ENCODE measurements at places on chromosomes 12 and 14.

- no peak for DNase-seq
Observed at GRCh38 chr12:26971963-26972362, 33.7 kb downstream of the FGFR1OP2 start.

DNA sequence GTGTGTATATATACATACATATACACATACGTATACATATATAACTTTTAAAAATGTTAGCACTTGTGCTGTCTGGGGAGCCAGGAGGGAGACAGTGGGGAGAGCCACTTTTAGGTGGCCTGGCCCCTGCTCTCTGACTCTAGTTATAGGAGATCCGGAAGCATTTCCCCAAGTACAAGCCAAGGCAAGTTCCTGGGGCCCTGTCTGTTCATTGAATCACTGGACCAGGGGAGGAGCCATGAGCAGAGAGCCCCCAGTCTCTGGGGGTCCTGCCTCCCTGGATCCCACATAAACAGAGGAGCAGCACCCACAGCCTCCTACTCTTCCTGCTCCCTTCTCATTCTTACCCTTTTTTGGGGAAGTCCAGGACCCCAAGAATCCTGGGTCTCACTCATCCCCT, 45.4 kb upstream of the TMED10 start:
- no peak for DNase-seq

GRCh38 chr12:2092890-2093289, 40.1 kb downstream of the CACNA1C start:
- no peak for DNase-seq

DNA sequence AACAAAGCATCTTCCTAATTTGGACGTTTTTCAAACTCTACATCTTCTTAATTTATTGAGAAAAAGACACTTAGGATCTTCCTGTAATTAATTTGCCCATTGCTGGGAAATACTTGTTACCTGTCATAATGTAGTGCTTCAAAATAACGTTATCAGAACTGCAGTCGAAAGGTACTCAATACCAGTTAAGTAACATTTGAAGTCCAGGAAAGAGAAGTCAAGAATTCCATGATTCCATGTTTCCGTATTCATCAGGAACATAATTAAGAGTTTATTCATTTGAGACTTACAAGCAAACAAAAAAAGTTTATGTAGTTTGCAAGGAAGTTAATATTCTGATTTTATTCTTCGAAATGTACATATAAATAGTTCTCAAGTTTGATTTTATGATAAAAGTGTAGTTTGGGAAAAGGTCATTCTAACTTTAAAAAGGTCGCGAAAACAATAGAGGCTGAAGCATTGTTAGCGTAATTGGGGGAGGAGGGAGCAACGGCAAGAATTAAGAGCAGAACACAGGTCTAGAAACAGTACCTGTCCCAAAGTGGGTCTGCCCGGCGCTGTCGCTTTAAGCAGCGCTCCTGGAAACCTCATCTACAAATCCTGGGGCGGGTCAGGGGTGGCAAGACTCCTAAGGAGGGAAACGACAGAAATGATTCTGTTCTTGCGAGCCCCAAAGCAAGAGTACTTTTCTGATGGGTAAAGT, 1.2 kb upstream of the KCNMB4 start:
- no peak for DNase-seq

- DNase-seq: no peak
Observed at GRCh38 chr12:113504917-113505316, 33.2 kb upstream of the LHX5 start.

DNA sequence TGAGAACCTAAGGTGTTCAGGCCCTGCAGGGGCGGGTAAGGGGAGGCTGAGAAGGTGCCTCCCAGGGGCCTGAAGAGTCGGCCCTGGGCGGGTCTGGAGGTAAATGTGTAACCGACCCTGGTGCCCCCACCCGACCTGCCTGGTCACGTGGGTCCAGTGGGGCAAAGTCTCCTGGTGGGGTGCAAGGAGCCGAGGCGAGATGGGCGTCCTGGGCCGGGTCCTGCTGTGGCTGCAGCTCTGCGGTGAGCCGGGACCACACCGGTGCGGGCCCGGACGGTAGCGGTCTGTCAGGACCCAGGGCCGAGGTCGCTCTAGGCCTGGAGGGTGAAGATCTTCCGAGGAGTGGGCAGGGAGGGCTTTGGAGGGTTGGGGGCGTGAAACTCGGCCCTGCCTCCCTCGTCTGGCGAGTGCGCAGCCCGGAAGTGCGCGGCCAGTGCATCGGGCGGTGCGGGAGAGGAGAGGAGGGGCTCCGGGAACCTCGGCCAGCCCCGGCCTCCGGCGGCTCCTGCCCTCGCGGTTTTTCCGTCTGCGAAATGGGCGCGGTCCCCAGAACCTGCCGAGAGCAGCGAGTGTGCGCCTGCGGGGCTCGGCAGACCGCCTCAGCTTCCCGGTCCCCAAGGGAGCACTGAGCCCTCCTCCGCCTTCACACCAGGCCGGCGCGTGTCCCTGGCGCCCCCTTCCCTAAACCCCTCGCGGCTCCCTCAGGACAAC, at the start of gene AMN:
AMN (plus strand) TSS at position 174 of the 711 bp plus-strand sequence; CDS start at position 200, 26 bp downstream.
- DNase-seq: no peak

DNA sequence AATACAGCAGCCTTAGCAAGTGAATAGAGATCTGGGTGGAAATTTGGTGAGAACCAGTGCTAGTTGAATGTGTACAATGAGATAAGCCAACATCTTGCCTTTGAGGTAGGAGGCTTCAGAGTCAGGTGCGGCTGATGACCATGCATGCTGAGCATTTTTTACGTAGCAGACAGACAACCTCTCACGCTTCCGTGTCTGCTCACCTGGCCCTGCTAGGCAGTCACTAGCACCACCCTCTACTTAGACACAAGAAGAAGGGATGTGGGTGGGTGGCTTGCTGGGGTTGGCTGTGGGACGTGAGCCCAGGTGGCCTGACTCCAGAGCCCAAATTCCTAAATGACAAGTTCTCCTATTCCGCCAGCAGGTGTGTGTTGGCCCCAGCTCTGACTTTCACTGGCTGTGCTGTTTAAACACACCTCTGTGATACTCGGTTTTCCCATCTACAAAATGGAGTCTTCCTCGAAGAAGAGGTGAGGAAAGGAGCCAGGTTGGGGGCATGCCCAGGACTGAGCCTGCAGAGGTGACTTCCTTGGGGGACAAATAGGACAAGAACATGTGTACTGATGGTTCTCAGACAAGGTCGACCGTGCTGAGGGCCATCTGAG, 57.8 kb upstream of the BCL11B start:
- DNase-seq: no peak

DNA sequence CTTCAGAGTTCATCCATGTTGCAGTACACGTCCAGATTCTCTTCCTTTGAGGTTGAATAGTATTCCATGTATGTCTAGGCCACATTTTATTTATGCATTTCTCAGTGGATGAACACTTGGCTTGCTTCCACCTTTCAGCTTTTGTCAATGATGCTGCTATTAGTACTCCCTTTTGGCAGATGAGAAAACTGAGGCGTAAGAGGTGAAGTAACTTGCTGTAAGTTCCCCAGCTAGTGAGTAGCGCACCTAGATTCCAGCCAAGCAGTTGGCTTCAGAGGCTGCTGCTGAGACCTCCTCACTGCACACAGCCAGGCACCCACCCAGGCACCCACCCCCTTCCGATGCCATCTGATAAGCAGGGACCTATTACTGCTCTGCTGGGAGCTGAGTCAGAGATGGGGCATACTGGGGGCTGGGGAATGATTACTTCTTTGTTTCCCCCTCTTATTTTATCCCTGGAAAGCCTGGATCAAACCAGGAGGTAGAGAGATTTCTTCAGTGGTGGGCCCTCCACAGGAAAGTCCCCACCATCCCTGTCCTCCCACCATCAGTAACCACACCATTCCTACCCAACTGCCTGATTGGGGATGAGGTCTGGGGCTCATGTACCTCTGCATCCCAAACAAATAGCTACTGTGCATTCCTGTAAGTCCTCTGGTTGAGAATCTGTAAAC, 234.6 kb downstream of the PCNX1 start:
- no peak for DNase-seq

DNA sequence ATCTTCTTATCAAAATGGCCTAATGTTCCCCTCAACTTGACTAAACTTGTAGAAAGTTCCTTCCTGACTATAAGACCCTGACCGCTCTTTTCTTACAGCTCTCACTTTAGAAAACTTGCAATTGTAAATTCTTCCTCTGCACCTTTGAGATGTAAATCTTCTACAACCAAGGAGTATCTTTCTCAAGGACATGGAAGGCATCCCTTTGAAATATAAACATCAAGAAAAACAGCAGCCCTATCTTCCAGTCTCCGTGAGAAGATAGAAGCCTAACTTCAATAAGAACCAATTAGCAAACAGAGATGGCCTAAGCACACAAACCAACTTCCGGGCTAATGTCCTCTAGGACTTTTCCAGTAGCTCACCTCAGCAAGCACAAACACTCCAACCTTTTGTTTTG, 210.3 kb downstream of the CPNE8 start:
- no peak for DNase-seq

- DNase-seq: no peak
Observed at GRCh38 chr12:64385468-64385867, 5.1 kb downstream of the C12orf56 start.

GRCh38 chr12:108277613-108278012, 61.5 kb downstream of the CMKLR1 start:
- DNase-seq: no peak

DNA sequence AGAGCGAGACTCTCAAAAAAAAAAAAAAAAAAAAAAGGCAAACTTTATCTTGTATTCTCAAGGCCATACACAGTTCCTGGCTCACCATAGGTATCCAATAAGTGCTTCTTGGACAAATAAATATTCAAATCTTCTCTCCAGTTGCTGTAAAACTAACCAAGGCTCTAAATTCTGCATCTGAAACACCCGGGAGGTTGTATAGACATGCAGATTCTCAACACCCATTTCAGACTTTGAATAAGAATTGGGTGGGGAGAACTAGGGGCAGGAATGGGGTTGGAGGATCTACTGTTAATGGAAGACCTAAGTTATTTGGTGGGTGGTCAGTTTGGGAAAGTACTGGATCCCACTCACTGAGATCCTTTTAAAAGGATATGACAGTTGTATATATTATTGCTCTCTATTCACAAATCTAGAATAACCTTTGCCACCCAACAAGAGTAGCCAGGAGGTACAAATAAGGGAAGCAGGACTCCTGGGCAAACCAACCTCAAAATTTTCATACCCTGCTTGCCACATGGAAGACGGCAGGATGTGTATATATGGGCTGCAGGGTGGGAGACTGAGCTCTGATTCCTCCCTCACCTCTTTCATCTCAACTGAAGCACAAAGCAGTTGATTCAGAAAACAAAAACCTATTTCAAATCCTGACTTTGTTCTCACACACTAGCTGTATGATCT, 879 bp downstream of the GDF3 start:
- DNase-seq: no peak

DNA sequence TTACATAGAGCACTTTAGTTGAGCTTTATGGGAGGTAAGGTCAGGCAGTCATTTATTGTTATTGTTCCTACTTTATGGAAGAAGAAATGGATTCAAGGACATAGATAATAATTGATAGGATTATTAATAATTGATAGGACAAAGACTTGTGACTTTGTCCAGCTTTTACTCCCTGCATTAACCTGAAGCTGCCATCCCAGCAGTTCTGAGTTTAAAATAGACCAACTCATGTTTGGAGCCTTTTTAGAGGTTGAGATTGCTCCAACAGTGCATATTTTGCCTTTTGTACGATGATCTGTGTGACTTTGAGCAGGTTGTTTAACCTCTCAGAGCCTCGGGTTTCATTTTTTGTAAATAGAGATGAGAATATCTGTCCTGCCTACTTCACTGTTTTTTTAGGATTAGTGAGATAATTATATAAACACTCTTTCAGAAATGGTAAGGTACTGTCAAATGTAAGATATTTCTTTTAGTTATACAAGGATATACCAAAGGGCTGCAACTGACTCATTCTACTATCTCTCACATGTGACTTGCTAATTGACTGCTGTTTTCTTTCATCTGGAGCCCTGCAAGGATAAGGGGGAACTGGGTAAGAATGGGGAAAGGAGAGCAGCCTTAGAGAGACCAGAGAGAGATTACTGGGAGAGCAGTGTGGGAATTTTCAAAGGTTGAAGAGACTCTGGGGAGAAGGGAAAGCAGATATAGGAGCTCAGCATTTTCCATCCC, 15.3 kb downstream of the WDR20 start:
- DNase-seq: no peak

DNA sequence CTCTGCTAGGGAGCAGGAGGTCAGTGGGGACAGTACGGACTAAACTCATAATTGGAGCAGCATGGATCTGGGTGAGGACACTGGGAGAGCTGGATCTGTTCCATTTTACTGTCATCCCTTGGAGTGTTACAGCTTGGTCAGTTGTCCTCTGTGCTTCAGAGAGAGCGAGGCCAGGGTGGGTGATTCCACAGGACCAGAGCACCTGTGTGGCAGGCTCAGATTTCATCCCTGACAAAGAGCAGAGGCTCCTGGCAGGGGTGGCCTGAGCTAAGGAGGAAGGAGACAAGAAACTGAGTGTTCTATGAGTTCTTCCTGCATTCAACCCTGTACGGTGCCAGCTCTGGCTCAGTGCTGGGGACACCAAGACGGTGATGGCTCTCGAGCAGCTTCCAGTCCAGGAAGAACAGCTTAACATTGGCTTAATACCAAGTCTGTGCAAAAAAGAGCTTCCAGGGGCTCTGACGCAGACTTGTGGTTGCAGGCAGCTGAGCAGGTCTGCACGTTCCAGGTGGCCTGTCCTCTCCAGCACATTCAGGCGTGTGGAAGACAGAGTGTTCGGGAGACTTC, 8.4 kb upstream of the PGF start:
- no peak for DNase-seq

GRCh38 chr12:5453466-5453865, 21.6 kb downstream of the NTF3 start:
- no peak for DNase-seq

DNA sequence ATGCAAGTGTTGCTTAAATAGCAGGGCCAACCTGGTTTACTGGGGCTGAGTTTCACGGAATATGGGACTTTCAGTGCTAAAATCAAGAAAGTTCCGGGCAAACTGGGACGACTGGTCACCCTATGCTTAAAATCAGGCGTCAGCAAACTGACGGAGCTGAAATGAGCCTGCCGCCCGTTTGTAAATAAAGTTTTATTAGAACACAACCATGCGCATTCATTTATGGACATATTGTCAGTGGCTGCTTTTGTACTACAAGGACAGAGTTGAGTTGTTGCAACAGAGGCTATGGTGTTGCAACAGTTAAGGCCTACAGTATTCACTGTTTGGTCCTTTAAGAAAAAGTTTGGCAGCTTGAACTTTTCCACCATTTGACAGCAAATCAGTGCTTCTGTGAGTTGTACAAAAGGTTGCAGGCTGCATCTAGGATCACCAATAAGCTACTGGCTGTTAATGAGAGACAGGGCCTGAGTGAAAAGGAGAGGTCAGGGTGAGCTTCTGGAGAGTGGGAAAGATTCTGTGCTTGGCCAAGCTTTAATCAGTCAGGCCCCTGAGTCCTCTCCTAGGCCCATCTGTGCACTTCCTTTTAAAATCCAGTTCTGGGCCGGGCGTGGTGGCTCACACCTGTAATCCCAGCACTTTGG, 13.3 kb downstream of the SELPLG start:
- DNase-seq: no peak

Data from progenitor cell of endocrine pancreas (in vitro differentiated cells).